Epithelial cell of esophagus (primary cell): ENCODE measurements at places on chromosomes 2 and 18.

DNA sequence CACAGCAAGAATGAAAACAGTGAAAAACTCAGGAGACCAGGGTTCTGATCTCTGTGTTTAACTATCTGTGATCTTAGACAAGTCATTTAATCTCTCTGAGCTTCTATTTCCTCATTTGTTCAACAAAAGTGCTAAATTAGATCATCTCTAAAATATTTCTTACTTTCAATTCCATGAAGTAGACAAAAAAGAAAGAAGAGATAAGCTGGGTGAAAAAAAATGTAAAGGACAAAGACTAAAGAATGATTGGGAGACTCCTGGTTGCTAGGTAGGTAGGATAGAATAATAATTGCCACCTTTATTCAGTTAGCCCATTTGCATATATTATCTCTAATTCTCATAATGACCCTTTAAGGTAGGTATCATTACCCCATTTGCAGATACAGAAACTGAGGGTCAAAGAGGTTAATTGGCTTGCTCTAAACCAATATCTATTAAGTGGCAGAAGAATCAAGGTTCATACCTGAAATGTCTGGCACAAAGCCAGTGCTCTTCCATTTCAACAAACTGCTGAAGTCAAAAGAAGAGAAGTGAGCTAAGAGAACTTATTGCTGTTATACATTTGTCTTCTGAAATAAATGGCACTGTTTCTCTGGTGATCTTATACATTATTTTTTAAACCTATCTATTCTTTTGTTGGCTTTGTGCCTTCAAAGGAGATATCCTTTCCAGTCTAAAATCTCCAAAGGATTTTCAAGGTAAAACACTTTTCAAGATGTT lies 141.7 kb downstream of the OTX1 start:
- DNase-seq = peak; percentile 3

GRCh38 chr2:229282758-229283546 lies 11.9 kb upstream of the PID1 start:
- DNase-seq = peak; percentile 92

DNA sequence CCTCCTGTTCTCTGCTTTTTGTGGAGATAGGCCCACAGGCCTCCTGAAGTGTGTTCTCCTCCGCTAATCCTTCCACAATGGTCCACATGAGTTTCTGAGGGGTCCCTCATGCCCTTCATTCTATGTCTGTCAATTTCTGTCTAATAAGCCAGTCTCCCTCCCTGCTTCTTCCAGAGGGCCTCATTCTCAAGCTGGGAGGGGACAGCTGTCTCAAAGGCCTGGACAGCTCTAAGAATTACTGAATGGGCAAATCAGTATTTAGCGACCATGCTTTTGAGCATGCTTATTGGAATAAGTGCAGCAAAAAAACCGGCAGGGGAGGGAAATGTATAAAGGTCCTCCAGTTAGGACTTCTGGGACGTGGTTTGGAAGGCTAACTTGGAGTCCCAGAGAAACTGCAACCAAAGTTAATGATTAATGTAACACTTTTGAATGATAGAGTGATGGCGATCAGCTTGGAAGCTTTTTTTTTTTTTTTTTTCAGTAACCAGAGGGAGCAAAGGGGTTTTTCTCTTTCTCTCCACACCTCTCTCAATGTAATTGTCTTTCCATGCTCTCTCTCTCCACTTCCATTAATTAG lies 890.7 kb upstream of the POU3F3 start:
- DNase-seq = no peak

- no peak for DNase-seq
Measured at GRCh38 chr18:47969816-47970215, 39.4 kb upstream of the SMAD2 start.

DNA sequence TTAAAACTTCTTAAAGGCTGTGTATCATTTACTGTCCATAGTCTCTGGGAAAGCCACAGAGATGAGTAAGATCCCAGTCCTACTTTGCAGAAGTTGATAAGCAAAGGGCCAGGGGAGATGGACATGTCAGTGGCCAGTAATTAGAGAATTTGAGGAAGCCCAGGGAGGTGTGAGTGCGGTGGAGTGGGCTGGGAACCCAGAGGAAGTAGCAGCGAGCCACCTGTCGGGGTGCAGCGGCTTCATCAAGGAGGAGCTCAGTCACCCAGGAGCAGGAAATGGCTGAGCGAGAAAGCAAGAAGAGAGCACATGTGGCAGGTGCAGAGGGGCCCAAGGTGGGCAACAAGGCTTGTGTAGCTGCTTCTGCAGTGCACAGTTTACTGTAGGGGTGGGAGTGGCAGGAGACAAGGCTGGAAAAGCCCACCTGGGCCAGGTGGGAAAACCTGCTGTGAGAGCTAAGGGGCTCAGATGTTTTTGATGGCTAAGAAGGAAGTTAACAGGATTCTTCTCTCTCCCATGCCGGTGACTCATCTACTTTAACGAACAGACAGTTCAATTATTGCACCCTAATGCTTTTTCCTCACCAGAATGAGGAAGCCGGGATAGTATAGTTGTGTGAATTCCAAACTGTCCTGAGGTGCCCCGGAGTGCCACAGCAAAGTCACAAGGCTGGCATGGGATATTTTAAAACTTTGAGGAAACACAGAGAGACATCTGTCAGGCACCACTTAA lies 34.8 kb upstream of the MGAT5 start:
- peak; percentile 40 for DNase-seq

GRCh38 chr2:62577994-62578781 lies 72.2 kb upstream of the TMEM17 start:
- peak; percentile 96 for DNase-seq

- DNase-seq = peak; percentile 90
Measured at GRCh38 chr2:47265751-47266231, 110.7 kb upstream of the STPG4 start.

- DNase-seq = no peak
Measured at GRCh38 chr18:67041334-67041733, 437.4 kb upstream of the CDH19 start.

DNA sequence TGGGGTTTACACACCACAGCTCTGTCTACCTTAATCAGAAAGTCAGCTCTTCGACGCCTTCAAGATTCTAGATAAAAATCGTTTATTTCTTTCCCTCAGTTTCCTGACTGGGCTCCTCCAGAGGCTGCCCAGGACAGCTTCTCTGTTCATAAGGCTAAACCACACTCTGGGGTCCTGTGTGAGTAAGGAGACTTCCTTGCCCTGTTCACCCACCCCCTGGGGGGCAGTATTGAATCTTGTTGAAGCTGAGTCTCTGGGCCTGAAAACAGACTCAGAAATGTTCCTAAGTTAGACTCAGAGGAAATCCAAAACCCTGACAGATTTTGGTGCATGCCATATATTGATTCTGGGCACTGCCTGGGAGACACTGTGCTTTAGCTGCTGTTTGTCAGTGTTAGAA lies 43.0 kb downstream of the G6PC2 start:
- DNase-seq = no peak

DNA sequence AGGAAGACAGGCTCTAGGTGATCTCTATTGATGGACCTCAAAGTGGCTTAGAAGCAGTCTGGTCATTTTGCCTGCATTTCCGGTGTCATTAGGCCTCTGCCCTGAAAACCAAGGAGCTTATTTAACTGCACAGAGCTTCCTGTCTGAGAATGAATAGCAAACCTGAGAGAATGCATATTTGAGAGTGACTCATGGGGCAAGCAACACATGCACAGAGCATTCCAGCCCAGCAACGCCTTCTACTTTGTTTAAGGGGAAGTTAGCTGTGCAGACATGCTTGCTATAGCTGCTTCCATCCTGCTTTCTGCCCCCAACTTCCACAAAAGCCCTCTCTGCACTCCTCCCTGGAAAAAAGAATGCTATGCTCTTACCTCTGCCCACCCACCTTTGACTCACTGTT lies 232.8 kb downstream of the GRB14 start:
- peak; percentile 87 for DNase-seq

DNA sequence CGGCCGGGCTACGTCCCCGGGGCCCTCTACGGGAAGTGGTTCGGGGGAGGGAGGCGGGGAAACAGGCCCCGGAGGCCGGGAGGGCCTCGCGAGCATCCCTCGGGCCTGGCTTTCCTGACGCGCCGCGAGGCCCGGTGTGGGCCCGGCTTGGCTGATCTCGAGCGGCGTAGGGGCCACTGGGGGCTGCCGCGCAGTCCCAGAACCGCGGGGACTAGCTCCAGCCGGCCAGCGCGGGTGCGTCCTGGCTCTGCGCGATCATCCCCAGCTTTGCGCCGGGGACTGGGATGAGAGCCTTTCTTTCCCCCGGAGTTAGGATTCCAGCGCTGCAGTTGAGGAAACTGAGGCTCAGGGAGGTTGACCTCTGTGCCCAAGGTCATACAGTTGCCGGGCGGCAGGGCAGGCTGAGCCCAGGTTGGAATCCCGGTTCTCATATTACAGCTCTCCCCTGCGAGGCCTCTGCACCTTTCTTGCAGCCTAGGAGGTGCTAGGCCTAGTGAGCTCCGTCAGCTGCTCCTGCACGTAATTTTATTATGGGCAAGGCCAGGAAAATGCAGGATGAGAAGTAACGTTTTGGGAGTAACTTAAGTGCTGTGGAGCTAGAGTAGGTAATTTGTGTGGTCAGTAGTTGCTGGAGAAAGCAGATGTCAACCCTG lies 501 bp downstream of the LPIN1 start:
- DNase-seq = peak; percentile 45

GRCh38 chr2:214560176-214560575 lies 149.3 kb downstream of the VWC2L start:
- DNase-seq = no peak

GRCh38 chr2:168138901-168139300 lies 108.5 kb downstream of the STK39 start:
- no peak for DNase-seq

- peak; percentile 58 for DNase-seq
Measured at GRCh38 chr2:161312996-161313395, 4.8 kb downstream of the PSMD14 start.

- peak; percentile 81 for DNase-seq
Measured at GRCh38 chr2:152525277-152525838, 190.4 kb downstream of the FMNL2 start.

GRCh38 chr2:240987588-240987987 lies 10.8 kb upstream of the SNED1 start:
- DNase-seq = no peak

DNA sequence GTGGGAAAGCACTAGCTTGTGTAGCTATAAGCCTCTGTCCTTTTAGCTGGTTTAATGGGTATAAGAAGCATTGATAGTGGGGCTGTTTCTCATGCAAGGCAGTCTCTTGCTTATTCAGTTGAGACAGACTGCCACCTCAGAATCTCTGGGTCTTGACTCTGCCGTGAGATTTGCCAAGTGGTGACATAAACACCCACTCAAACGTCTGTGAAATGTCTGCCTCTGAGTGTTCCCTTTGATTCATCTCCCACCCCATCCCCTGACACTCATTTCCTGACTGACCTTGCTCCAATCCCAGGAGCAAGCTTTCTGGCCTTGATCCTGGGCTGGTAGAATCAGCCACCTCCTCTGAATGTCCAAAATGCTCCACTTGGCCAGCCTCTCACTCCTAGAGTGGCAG lies 141.9 kb upstream of the RBMS1 start:
- peak; percentile 32 for DNase-seq

DNA sequence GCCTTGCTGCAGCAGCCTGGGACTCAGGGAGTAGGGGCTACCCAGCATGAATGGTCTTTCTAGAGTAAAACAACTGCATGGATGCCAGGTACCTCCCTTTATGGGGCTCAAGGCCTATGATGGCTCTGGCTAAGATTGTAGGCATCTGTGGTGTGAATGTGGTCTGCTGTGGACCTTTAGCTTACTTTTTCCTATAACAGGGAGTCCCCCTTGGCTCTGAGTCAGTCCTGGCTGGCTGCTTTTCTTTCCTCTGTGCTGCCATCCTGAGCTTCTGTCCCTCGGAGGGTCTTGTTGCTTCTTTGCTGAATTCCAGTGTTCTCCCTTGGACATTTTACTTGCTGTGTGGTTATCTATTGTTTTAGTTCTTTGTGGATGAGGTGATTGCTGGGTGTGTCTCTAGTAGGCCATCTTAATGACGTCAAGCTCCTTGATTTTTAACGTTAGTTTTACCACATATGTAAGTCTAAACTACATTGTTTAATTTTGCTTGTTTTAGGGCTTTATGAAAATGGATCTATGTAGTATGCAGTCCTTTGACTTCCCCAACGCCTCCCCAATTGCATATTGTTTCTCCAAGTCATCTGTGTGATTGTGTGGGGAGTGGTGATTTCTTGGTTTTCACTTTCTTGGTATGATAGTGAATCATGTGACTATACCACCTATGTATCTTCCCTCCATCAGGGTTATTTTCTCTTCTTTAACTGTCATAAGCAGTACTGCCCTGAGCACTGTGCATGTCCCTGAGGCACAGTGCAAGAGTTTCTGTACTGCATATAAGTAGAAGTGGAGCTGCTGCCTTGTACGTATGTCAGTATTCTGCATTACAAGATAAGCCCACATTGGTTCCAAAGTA lies 92.4 kb downstream of the NCK2 start:
- DNase-seq = no peak

- peak; percentile 44 for DNase-seq
Measured at GRCh38 chr2:72109291-72109690, 38.4 kb downstream of the CYP26B1 start.

- DNase-seq = no peak
Measured at GRCh38 chr2:26892922-26893524, 45.1 kb downstream of the DPYSL5 start.

GRCh38 chr2:233840520-233840919 lies 13.8 kb downstream of the HJURP start:
- DNase-seq = no peak

DNA sequence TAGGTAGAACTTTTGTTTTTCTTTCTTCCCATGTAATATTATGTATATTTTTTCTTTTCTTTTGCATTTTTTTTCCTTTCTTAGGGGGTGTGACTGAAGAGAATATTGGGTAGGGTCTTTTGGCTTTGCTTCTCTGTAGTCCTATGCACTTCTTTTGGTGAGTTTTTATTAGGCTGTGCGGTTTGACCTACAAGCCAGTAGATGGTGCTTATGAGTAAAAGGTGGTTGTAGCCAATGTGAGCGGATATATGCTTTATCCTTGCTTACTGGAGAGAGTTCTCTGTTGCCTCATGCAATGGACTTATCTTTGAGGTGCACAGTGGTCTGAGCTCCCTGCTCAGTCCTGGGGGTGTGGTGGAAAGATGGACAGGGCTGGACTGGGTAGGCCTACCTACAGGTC lies 52.7 kb downstream of the DSEL start:
- DNase-seq = peak; percentile 31

GRCh38 chr2:8355102-8355859 lies 326.6 kb upstream of the ID2 start:
- DNase-seq = no peak

GRCh38 chr18:56910967-56911366 lies 235.9 kb upstream of the BOD1L2 start:
- no peak for DNase-seq

GRCh38 chr2:74876081-74876886 lies 42.4 kb downstream of the HK2 start:
- DNase-seq = peak; percentile 48
